ENCODE measurements at places on chromosomes 1 and 21.

GRCh38 chr1:165844114-165844798, 16.8 kb downstream of the UCK2 start:
- DNase-seq = no peak

DNA sequence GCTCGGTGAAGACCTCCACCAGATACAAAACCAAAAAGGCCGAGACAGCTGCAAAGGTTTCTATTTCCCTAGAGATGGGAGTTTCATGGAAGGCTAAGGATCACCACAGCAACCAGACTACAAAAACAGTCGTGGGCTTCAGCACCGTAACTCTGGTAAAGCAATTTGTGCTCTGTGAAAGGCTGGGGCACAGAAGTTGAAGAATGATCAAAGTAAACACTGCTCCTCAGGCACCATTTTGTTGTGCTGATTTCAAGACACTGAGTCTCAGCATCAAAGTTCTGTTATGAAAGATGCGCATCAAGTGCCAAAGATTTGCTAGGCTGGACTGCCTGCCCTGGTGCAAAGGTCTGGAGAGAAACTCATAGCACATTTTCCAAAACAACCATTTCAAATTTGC, 116.2 kb downstream of the TGFBR3 start:
- no peak for DNase-seq

- no peak for DNase-seq
Measured at GRCh38 chr1:30541721-30542485, 181.5 kb downstream of the MATN1 start.

DNA sequence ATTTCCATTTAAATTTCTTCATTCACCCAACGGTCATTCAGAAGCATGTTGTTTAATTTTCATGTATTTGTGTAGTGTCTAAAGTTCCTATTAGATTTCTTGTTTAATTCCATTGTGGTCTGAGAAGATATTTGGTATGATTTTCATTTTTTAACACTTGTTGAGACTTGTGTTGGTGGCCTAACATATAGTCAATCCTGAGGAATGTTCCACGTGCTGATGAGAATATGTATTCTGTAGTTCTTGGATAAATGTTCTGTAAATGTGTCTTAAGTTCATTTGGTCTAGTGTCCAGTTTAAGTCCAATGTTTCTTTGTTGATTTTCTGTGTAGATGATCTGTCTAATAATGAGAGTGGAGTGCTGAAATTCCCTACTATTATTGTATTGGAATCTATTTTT, 22.7 kb upstream of the LCE5A start:
- DNase-seq = no peak

- no peak for DNase-seq
Measured at GRCh38 chr1:203360547-203361185, 9.7 kb upstream of the FMOD start.

GRCh38 chr1:170027760-170028159, 46.7 kb downstream of the KIFAP3 start:
- no peak for DNase-seq

GRCh38 chr21:41328660-41329607, 12.3 kb downstream of the FAM3B start:
- DNase-seq = no peak

- no peak for DNase-seq
Measured at GRCh38 chr1:54358503-54359168, 47.6 kb downstream of the SSBP3 start.

GRCh38 chr1:22922640-22923039, 50.0 kb downstream of the LACTBL1 start:
- no peak for DNase-seq

DNA sequence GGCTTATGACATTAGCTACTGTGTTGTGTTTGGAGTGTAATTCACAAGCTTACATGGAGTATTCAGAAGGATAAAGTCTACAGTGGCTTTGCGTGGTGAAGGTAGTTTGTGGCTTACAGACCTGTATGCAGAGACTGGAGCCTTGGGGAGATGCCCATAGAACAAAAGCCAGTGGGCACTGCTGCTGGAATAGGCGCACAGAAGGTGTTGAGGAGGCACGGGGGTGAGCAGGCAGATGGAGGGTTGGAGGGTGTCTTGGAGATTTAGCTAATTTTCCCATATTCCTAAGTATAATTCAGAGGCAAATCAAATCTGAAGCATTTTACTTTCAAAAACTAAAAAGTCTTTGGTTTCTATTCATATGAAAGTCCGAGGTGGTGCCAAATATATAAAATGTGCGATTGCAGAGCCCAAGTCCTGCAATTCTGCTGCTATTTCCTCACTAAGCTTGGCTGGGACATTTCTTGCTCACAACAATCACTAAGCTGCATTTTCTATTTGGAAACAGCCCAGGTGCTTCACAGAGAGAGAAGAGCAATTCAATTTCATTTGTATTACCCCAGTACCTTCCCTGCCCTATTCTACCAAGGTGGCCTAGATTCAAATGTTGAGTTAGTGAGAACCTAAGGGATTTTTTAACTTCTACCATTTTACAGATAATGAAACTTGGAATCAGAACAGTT, 48.5 kb downstream of the FH start:
- no peak for DNase-seq

DNA sequence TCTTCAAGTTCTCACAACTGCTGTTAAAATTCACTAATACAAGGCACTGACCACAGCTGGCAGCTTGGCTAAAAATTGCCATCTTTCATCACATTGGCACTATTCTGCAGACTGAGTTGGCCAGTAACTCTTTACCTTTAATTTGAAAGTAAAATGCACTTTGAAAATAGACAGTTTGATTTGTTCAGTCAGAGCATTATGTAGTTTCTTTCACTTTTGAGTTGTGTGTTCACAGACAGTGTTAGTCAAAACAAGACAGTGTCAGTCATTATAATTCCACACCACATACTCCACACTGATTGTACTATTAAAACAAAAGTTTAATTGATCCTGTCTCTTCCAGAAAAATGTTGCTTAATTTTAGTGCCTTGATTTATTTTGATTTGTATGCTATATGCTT, 160.7 kb downstream of the SDCCAG8 start:
- peak; percentile 66 for DNase-seq

GRCh38 chr1:108729481-108729880, 16.8 kb downstream of the FNDC7 start:
- no peak for DNase-seq

DNA sequence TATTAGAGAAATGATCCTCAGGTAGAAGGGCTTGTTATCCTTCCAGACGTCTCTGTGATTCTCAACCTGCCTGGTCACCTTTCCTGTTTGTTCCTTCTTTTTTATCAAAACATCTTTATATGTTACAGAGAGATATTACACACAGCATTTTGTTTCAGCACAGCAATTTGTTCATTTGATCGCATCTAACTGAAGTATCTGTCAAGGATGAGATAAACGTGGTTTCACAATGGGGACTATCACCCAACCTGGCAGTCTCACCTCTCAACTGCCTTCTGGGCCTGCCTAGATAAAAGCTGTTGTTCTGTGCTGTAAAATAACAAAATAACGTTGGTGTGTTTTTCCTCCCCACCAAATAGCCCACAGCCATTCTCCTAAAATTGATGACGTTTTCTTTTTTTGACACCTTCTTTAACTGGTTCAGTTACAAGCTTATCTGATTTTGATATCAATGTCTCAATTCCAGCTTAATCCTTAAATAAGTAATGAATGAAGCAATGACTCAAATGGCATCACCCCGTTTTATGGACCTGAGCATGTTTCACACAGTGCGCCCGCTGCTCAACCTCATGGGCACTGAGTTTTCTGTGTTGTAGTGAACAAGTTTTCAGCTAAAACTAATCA, 367.9 kb upstream of the RUNX1 start:
- DNase-seq = no peak

GRCh38 chr1:179817789-179818188, 59.8 kb downstream of the TOR1AIP2 start:
- no peak for DNase-seq

DNA sequence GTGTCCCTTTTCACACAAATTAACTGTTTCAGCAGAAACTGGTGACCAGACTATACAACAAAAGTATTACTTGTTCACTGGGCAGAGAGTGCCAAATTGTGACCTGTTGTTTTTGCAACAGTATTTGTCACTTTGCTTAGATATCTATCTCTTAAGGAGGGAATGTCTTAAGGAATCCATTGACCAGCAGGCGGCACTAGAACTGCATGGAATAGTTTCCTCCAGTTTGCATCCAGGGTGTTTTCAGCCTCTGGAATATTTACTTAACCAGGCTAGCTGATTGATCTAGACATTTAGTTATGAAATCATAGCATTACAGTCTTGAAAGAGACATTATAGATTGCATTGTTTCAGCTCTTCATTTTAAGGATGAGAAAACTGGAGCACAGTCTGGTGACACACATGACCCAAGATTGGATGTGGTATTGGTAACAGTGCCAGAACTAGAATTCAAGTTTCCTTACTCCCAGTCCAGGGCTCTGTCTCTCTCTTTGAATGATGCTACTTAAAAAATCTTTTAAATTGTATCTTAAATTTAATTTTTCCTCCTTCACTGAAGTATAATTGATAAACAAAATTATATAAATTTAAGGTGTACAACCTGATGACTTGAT, 16.9 kb downstream of the RPTN start:
- DNase-seq = peak; percentile 2

DNA sequence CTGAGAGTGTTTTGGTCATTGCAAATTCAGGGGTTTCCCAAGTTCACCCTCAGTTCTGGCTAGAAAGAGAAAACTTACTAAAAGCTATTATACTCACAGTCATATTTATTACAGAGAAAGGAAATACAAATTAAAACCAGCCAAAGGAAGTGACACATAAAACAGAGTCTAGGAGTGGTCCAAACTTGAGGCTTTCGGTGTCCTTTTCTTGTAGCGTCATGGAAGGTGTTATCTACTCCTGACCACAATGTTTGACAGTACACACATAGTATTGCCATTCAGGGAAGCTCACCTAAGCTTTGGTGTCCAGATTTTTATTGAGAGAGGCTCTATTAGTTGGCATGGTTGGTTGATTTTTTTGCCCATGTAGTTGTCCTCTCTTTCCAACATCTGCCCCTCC, 59.0 kb downstream of the SLC35A3 start:
- DNase-seq = no peak

GRCh38 chr1:59674595-59674994, 140.2 kb upstream of the HOOK1 start:
- no peak for DNase-seq

GRCh38 chr1:156226116-156226538, 13.3 kb downstream of the PMF1 start:
- no peak for DNase-seq

All from CD4-positive, CD25-positive, alpha-beta regulatory T cell (primary cell).